Left colon (tissue), 2 donors: ENCODE measurements at places on chromosomes 12 and 14. TPM values are rescaled to one million over a fixed set of nuclear protein-coding genes. Genes with fewer than 3 reads are reported as not detected.

DNA sequence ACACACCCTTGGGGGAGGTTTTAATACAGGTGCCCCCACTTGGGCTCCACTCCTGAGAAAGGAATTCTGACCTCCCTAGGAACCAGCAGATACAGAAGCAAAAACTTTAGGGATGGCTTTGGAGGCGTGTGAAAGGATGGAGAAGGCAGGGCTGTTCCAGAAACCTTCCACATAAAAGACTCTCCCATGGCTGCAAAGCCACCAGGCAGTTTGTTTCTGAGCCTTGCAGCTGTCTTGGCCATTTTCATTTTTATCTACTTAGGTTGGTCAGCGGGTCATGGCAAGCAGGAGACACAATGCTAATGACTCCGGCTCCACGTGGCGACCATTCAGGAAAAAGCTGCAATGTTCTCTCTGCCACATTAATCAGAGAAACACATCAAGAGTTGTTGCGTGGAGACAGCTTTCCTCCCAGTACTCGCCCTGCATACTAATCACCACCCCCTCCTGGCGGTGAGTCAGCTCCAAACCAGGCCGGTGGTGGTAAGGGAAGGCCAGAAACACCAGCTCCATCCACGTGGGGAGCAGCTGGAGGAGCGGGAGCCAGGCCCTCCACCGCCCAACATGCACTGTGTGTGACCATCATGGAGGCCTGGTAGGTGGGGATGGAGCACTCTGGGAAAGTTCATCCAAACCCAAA, 30.9 kb upstream of the IRF2BPL start:
- DNase-seq = no peak

- no peak for DNase-seq
Observed at GRCh38 chr14:105853907-105854599, 327.7 kb downstream of the TMEM121 start.

DNA sequence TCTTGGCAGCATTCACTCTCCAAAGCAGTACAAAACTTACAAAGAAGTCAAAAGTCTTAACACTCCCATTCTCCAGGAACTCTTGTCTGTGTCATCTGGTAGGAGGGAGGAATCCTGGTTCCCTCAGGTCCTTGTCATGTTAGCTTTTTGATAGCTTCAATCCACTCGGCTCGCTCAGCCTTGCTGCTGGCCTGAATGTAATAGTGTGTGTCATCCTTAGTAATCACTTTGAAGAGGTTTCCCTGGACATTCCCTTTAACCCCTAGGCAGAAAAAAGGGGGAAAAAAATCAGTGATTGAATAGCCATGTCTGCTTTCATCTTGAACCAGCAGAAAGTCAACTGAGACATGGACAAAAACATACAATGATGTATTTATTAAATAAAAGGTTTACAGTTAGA, 24.8 kb downstream of the PLEK2 start:
- no peak for DNase-seq

Gene CELA1
- not detected for total RNA-seq

Gene MANSC4
- not detected for total RNA-seq
